ENCODE measurements at places on chromosomes 5 and 9.

- no peak for DNase-seq
These were observed 144.5 kb upstream of the TNC start for GRCh38 chr9:115262477-115262876.

GRCh38 chr5:127038550-127038949 is 8.2 kb upstream of the MARCHF3 start:
- no peak for DNase-seq

DNA sequence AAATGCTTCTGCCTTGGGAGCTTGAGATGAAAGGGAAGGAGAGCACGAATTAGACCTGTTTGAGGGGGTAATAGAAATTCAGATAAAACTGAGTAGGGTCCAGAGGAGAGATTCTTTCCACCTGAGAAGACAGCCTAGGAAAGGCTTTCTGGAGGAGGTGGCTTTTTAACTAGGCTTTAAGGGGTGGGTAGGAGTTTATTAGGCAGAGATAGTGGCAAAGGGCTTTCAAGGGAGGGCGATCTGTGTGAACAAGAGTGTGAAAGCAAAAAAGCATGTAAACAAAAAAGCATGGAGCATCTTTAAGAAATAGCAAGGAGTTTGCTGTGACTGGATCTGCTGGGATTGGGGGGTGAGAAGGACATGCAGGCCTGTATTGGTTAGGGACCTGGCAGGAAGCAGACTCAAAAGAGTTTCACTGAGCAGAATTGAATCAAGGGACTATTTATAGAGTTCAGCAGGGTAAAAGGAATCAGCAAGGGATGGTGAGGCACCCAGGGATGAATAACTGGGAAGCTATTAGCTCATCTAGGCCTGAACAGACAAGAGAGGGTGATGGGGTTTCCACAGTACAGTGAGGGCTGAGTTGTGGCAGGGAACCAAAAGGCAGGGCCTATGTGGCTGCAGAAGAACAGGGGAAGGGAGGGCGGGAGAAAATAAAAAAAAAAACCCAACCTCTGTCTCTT is 18.8 kb downstream of the SLC1A1 start:
- peak; percentile 52 for DNase-seq

DNA sequence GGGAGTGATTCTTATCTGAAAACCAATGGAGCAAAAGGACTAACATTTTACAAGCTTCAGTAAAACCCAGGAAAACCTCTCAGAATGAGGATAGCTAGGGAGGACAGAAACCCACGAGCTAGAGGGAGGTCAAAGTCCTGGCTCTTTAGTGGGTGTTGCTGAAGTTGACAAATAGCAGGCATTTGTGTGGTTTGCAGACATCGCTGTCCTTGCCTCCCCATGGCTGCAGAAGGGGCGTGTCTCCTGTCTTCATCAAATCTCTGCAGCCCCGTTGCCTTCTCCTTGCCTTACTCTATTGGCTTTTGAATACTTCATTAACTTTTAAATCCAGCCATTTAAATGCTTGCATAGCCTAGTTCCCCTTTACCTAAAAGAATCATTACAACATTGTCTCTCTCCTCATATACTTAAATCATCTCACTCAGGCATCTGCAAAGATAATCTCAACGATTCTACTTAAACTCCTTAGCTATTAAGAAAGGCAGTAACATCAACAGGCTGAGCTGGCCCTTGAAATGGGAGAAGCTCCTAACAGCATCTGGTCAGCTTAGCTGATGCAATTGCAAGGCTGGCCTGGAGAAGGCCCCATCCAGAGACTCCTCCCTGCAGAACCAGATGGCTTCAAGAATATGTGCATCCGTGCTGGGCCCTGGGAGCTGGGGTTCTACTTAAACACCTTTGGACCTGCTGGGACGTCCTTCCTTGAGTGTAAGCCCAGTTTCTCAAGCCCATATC is 152.8 kb upstream of the TAS2R1 start:
- DNase-seq: no peak

DNA sequence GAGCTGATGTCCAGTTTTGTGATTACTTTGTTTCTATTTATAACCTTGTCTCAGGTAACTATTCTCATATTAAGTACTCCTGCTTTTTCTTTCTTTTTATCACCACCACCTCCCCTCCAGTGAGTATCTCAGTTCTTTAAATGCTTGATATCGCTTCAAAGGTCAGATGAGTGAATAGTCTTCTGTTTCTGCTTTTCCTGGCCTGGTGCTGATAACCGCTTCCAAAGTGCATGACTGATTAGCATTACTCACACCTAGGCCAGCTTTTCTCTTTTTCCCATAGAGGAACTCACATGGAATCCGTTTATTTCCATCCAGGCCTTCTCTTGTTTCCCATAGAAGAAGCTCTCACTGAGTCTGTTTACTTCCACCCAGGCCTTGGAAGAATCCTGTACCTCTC is 3.2 kb downstream of the SLC36A1 start:
- no peak for DNase-seq

DNA sequence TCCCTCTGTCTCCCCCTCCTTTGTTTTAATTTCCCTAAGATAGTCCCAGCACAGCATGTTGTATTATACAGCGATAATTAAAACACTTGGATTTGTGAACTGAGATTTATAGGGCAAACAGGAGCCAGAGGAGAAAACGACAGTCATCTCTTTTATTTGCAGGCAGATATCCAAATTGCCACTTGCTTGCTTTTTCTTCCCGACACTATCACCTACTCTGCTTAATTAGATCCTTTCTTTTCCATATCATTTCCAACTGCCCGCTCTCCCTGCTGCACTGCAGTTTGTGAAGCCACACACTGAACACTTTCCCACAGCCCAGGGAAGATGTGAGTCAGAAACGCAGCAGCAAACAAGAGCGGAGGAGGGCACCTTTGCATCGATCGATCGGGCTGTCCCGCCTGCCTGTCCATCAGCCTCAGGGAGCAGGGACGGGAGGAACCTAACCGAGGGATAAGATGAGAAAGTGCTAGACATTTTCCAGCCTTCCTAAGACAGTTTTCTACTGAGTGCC is 35.8 kb upstream of the SPRY4 start:
- DNase-seq: no peak

- no peak for DNase-seq
These were observed 167.0 kb upstream of the GPR151 start for GRCh38 chr5:146682899-146683532.

- no peak for DNase-seq
These were observed 426 bp downstream of the FAM114A2 start for GRCh38 chr5:154038261-154038706.

DNA sequence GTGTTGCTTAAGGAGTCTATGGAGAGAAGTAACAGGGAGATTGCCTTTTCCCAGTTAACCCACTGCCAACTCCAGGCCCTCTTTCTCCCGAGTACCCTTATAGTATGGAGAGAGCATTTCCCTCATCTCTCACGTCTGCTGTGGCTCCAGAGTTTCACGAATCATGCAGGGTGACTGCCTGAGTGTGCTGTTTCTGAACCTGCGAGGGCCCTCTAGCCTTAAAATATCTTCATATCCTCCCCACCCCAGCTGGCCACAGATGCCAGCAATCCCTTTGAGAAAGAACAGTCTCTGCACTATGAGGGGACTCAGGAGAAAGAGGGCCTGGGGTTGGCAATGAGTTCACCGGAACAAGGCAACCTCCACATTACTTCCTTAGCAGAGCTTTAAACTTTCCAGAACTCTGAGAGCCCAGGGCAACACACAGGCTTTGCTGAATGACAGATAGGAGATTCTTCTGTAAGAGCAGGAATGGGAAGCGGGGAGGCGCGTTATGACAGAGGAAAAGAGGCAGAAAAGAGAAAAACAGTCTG is 81.6 kb upstream of the ANKH start:
- DNase-seq: no peak

- DNase-seq: no peak
These were observed 27.6 kb downstream of the HNRNPH1 start for GRCh38 chr5:179595916-179596315.

- DNase-seq: no peak
These were observed 29.3 kb downstream of the COL5A1 start for GRCh38 chr9:134670851-134671281.

DNA sequence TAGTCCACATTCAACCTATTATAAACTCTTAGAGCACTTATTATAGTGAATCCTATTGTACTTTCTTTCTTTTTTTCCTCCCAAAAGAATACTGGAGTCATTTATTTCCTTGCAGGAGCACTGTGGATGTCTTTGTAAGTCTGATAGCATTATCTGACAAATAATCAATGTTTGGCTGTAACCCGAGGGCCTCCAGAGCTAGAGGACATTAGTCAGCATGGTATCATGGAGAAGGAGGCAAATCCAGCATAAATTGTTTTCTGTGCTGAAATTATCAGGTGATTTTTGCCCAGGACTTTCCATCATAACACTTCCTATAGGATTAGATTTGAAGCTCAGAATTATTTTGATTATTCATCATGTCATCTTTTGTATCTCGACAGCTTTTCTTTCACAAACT is 551.0 kb downstream of the ZNF608 start:
- DNase-seq: no peak

GRCh38 chr9:129889941-129890717 is 54.9 kb downstream of the USP20 start:
- no peak for DNase-seq
